ENCODE measurements at places on chromosomes 2 and 18.

- no peak for DNase-seq
Observed at GRCh38 chr2:99776906-99777646, 287.3 kb upstream of the REV1 start.

DNA sequence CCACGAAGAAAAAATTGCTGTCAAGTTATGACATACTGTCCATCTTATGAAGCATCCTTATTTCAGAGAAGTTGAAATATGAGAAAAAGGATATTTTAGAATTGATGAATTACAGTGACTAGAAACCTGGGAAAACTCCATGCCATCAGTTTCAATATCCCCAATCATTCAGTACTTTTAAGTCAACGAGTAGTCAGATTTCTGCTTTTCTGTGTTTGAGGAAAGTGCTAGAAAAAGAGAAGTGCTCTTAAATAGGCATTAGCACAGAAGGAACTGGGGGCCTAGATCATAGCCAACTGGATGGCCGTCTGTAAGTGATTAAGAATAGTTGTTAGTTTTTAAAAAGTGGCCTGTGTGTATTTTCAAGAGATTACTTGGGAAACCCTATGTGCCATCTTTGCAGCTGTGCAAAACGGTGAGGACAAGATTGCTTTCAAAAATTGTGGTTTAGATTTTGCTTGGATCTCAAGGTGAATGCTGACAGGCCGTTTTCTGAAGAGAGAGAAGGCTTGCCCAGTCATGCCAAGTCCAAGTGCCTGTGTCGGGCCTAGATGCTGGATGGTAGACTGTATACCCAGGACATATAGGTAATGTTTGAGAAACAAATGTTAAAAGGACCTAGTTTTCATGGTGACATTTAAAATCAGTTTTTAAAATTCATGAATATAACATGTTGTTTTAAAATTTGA lies 5.1 kb downstream of the NEDD4L start:
- DNase-seq: no peak

DNA sequence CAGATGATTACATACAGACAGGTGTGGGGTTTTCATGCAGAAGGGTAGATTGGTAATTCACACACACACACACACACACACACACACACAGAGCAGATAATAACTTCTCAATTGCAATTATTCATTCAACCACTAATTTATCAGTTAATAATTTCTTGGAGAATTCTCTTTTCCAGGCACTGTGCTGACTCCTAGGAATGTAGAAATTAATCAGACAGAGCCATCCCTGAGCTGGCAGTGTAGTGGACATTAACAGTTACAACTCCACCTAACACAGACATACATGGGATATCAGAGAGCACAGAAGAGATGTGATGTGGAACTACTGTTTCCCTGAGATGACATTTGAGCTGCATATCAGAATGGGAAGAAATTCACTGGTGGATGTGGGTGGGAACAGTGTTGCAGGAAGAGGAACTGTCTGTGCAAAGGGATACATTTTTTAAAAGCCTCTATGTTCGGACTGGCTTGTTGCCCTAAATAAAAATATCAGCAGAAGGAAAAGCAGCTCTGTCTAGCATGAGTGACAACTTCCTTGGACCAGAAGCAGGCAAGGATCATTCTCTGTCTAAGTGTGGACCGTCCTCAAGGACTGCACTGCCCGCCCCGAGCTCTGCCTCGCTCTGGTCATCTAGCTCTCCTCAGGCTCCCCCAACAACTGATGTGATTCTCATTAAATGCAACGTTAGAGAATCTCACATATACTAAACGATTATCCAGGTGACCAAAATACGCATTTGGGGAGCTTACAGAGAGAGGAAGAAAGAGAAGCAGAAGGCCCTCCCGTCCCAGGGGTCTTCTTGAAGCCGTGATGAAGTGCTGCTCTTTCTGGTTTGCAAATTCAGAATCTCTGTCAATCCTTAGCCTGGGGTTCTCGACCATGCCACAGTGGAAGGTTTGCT lies 173.4 kb upstream of the TRIB2 start:
- DNase-seq: no peak

- DNase-seq: no peak
Observed at GRCh38 chr2:30705056-30705455, 102.2 kb downstream of the CAPN13 start.

GRCh38 chr18:9577361-9577760 lies 37.0 kb downstream of the PPP4R1 start:
- no peak for DNase-seq

- no peak for DNase-seq
Observed at GRCh38 chr2:37164757-37165156, 8.0 kb upstream of the EIF2AK2 start.

All from NCI-H2081 (cell line).